ENCODE measurements at places on chromosomes 7 and 10. TPM values are rescaled to one million over a fixed set of nuclear protein-coding genes. Genes with fewer than 3 reads are reported as not detected.
A peak's percentile ranks its signal among the peaks of the same experiment; 100 is the strongest.

- peak; percentile 81 for DNase-seq
Measured at GRCh38 chr10:27240212-27241009, at the start of gene ACBD5. ACBD5 (minus strand) TSS chr10:27240797; CDS start chr10:27240688, 109 bp downstream.

- no peak for DNase-seq
Measured at GRCh38 chr10:27612551-27613035, 108.5 kb downstream of the RAB18 start.

DNA sequence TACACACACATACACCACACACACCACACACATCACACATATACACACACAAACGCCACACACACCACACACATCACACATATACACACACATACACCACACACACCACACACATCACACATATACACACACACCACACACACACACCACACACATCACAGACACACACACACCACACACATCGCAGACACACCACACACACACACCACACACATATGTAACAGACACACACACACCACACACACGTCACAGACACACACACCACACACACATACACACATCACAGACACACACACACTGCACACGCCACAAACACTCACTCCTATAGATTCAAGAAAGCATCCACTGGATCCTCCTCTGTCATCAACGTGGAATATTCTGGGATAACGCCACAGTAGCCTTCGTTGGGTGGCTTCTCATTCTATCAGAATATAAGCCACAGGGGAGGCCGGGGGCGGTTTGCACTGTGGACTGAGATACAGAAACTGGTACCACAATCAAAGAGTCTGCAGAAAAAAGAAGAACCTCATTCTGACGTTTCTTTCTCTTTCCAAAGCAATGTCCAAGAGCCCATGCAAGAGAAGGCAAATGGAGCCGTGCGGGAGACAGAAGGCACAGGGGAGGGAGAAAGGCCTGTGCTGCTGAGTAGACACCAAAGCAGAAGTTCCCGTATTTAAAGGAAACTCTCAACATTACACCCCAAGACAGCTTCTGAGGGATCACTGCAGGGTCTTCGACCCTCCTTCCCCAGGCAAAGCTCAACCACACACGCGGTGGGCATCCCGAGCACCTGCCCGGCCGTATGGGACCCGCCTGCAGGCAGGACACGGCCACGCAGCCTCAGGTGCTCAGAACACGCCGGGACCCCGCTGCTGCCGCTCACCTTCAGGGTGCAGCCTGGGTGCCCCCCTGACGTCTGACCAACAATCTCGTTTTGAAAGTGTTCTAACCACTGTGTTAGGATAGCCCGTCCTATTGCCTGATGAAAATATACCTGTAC, 321.2 kb downstream of the DNAJB6 start:
- no peak for DNase-seq

GRCh38 chr7:109772161-109772560, 1202.5 kb downstream of the DNAJB9 start:
- DNase-seq = peak; percentile 38

DNA sequence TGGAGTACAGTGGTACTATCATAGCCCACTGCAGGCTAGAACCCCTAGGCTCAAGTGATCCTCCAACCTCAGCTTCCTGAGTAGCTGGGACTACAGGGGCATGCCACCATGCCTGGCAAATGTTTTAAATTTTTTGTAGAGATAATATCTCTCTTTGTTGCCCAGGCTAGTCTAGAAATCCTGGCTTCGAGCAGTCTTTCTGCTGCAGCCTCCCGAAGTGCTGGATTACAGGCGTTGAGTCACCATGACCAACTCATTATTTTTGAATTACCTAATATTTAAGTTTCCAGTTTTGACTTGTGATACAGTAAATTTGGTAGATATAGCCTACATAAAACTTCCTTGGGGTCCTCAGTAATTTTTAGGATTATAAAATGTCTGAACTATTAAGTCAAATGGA, 74.1 kb downstream of the RUNDC3B start:
- DNase-seq = peak; percentile 57

DNA sequence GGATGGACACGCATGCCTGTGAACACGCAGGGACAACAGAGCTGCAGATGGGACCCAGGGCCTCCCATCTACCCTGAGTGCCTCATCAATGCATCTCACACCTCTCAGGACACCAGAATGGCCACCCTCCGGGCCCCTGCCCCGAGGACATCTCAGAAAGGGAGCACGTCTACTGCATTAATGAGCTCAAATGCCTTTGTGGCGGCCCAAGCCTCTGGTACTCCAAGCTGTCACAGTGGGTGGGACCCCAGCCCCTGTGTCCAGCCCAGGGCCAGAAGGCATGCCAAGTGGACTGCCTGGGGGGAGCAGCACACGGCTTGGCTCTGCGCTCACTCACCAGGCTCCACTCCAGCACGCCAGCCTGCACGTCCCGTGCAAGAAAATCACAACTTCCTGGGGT, 52.0 kb downstream of the TCERG1L start:
- no peak for DNase-seq

GRCh38 chr7:45713669-45714520, 139.7 kb downstream of the ADCY1 start:
- DNase-seq = no peak

DNA sequence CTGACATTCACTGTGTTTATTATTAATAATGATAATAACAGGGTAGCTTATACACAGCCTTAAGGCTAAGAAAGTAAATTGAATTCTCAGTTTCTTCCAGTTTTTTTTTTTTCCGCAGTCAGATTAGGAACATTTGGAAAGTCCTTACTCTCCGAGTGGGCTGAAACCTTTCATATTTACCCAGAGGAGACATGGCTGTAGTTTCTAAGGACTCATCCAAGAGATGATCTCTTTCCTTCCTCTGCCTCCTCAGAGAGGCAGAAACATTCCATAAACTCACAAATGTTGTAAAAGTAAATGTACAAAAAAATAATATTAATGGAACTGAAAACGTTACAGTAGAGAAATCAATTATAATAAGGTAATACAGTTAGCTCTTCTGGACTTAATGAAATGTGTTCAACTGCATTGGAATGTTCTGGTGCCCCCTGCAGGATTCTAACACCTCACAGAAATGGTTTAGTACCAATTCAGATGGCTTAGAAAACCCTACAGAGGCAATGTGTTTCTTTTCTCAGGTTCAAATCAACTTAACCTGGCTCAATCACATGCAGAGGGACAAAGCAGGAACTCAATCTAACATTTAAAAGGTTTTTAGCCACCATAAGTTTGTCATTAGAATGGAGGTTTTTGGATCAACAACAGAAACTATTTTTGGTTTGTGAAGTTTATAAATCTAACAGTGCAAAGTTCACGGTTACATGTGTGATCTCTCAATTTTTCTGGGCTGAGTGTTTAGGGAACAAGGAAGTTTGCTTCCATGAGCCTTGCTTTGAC, 71.7 kb downstream of the ICA1 start:
- peak; percentile 25 for DNase-seq

- DNase-seq = peak; percentile 58
Measured at GRCh38 chr10:5484205-5484604, 15.2 kb downstream of the CALML5 start.

DNA sequence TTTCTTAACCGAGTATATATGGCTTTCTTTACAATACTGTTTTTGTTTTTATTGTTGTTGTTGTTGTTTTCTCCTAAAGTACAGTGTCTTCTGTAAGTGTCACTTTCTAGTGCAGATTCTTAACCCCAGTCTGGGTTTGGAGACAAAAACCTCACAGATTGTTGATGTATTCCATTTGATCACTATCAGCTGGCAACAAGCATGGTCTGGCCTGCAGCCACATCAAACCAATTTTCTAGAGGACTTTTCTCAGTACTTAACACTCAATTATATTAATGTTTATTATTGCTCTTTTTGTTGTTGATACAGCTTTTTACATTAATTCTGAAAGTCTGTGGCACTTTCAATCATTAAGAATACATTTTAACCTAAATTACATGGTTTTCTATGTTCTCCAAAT, 17.1 kb downstream of the LRRN3 start:
- DNase-seq = no peak

- no peak for DNase-seq
Measured at GRCh38 chr10:103451091-103451813, 918 bp downstream of the CALHM2 start.

- DNase-seq = no peak
Measured at GRCh38 chr10:74238031-74238431, 87.0 kb downstream of the ADK start.

GRCh38 chr7:80954191-80954590, 35.3 kb upstream of the SEMA3C start:
- no peak for DNase-seq

DNA sequence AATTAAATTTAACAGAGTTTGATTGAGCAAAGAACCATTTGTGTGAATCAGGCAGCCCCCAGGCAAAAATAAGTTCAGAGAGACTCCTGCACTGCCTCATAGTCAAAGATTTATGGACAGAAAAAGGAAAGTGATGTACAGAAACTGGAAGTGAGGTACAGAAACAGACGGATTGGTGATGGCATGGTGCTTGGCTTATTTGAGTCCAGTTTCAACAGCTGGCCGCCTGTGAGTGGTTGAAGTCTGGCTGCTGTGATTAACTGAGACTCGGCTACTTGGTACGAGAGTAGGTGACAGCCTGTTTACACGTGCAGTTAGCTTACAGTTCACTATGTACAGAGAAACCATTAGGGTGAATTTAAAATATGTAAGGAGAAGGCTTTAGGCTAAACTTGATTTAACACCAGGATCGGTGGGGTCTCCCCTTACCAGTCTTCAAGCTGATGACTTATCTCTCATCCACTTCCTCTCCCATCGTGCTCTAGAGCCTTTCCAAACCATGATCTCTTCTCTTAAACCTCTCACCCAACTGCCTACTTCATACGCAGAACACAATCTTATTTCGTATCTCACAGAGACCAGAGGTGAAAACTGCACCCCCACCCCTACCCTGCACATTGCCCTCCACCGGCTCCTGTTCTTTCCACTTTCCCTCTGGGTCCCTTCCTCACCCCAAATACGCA, 5.0 kb upstream of the MSMB start:
- peak; percentile 43 for DNase-seq

- DNase-seq = no peak
Measured at GRCh38 chr7:15752377-15752776, 65.9 kb upstream of the MEOX2 start.

TMEM270 gene
- total RNA-seq = 0.23 TPM

Data from HT1080 (cell line).